ENCODE measurements at places on chromosomes 2 and 18.

DNA sequence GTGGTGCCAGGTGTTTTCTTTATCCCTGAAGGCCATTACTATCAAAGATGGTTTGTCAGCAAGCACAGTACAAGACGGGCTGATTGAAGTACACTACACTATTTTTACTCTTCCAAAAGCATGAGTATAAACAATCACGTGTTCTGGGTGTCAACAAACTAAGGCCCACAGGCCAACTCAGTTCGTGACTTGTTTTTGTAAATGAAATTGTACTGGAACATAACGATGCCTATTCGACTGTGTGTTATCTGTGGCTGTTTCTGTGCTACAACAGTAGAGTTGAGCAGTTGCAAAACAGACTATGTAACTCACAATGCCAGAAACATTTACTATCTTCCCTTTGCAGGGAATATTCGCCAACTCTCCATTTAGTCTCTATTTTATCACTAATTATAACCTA, 12.3 kb downstream of the MRPS5 start:
- no peak for DNase-seq

DNA sequence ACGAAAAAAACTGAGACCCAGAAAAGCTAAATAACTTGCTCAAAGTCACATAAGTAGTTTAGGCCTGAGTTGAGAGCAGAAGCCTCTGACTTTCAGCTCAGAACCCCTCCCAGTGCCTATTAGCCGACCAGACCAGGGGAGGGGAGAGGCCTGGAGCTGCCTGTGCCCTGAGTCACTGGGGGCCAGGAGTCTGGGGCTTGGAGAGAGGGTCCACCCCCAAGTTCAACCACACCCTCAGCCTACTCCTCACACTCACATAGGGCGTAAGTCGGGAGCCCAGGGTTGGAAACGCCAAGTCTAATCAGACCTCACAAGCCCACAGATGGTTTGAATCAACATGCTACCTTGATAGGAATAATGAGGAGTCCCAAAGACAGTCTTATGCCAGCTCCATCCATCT, 12.6 kb upstream of the PKDCC start:
- DNase-seq: no peak

DNA sequence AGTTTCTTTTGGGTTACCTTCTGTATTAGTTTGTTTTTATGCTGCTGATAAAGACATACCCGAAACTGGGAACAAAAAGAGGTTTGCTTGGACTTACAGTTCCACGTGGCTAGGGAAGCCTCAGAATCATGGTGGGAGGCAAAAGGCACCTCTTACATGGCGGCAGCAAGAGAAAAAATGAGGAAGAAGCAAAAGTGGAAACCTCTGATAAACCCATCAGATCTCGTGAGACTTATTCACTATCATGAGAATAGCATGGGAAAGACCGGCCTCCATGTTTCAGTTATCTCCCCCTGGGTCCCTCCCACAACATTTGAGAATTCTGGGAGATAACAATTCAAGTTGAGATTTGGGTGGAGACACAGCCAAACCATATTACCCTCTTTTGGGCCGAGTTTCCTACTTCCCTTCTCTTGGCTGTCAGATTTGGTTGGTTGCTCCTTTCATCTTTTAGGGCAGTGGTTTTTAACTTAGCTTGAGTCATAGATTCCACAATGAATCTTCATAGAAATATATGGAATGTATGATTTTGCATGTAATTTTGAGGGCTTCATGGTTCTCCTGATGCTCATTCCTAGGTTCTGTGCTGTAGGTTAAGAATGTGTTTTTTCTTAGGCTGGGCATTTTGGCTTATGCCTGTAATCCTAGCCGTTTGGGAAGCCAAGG, 44.2 kb downstream of the CEP192 start:
- DNase-seq: no peak

DNA sequence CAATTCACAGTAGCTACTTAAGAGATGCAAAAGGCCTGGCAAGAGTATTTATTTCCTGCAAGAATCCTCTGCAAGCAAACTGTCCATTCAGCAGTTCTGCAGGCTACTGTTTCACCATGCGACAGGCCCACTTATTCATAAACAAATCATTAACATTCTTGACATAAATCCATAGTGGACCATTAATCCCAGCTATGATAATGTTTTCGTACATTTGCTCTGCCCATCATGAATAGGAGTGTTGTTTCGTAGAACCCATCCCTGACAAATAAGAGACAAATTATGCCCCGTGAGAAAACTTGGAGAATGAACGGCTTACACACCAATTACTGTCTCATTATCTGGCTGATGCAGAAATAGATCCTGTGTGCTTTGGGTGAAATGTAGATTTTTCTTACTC, 65.4 kb downstream of the PID1 start:
- no peak for DNase-seq

- no peak for DNase-seq
These were observed 1.1 kb downstream of the ITGAV start for GRCh38 chr2:186590759-186591505.
